ENCODE measurements at places on chromosomes 13 and 19.

DNA sequence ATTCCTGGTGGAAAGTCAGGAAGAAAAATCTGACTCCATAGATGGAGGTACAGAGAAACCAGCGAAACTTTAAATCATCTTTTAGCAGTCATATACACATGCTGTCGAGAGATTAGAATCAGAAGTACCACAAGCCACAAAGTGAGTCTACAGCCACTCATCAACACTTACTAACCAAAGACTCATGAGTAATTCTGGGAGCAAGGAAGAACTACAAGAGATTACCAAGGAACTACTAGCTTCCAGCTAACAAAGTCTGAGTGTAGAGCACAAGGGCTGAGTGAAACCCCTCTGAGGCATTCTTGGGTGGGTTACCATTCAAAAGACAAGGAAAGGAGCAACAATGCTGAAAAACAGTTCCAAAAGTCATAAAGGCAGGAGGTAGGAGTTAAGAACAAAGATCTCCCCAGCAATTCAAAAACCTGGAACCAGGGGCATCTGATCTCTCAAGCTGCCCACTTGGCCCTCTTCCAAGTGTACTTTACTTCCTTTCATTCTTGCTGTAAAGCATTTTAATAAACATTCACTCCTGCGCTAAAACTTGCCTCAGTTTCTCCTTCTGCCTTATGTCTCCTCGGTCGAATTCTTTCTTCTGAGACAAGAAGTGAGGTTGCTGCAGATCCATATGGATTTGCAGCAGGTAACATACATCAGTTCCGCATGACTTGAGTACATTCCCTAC, 13.0 kb downstream of the RBM26 start:
- DNase-seq: no peak

DNA sequence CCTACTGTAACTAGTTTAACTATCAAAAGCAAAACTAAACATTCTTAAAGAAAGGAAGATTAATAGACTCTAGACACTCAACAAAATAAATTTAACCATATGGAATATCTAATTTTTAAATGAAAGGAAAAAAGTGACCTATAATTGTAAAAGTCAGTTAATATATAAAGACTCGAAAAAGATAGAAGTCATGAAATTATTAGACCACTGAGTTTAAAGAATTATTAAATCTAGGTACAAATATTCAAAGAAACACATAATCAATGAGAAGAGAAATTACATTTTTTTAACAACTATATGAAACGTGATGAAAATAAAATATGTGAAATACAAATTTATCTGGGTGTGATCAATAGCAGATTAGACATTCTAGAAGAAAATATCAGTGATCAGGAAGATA, 706.8 kb upstream of the PCDH20 start:
- DNase-seq: no peak

DNA sequence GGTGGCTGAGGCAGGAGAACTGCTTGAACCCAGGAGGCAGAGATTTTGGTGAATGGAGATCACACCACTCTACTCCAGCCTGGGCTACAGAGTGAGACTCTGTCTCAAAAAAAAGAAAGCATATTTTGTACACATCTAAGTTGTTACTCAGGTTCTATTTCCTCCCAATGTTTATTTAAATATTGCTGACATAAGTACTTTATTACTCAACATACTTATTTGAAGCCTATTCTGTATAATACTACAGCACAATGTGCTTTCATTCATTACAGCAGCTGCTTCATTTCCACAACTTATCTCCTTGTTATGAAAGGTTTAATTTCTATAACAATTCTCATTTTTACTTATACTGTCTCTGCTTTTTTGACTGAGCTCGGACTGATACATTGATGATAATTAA, 495.7 kb downstream of the SLITRK1 start:
- DNase-seq: no peak

DNA sequence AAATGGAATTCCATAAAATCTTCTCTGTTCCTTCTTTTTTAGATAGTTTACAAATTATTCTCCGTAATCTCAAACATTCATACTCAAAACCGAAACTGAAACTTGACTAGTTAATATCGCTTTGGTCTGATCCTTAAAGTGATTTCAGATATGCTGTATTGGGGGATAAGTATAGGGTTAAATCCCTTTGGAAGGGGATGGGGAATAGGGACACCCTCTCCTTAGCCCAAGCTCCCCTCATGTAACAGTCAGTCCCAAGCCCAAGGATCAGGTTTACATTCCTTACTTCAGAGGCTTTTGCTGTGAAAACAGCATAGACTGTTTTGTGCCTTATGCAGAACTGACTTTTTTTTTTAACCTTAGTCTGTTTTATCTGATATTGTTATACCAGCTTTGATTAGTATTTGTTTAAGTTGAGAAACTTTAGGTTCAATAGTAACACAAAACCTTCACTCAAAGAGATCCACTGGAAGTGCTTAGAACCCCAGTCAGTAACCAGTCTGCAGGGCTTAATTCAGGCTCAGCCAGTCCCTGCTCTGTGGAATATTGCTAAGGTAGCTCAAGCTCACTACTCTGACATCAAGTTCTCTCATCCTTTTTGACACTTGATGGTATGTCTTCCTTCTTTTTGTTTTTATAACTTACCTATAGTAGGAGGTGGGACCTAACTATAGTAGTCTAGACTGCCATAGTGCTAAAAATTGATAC, 10.5 kb downstream of the CDADC1 start:
- DNase-seq: peak; percentile 18

DNA sequence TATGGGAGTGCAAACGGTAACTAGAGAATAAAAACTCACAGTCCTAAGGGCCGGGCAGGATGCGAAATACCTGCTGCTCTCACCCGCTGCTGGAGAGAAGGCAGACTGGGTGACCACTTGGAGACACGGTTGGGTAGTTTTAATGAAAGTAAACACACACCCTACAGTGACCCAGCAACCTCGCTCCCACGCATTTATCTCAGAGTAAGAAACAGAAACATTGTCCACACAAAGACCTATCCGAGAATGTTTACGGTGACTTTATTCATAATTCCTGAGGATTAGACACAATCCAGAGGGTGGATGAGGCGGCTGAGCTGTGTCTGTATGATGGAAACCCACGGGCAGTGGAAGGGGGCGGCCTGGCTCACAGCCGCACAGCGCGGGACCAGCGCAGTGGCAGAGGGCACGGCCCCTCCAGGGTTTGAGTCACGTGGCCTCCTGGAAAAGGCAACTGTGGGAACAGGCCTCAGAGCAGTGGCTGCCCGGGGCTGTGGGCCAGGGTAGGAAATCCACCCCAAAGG, 73.5 kb upstream of the C13orf46 start:
- peak; percentile 82 for DNase-seq

DNA sequence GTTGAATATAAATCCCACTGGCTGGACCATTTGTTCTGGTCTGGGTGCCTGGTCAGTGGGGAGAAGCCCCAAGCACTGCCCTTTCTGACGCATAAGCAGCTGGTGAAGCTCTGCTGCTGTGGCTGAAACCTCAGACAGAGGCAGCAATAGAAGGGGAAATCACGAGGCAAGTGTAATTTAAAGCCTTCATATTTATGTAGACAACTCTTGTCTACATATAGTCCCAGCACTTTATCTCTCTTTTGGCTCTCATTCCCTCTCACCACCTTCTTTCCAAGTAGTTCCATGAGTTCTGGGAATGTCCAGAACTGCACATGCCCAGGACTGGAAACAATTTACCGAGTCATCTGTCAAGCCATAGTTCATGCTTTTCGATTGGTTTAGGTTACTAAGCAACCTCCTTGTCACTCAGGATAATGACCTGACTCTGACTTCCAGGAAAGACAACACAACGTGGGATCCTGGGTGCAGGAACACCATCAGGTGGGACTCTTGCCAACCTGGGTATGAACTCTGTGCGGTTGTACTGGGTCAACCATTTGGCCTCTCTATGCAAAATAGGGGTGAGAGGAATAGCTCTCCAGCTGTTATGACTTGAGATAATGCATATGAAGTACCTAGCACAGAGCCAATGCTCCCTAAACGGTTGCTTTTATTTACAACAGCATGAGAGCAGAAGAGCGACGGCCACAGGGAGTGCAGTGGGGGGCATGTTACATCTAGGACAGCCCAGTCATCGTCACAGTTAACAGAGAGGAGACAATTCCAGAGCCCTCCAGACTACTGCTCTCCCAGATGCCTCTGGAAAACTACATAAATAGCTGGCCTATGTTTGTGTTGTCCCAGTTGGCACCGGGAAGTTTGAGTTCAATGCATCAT, 321.9 kb downstream of the FOXO1 start:
- no peak for DNase-seq

Measured in GM10248 (cell line).